Neural progenitor cell (in vitro differentiated cells): ENCODE measurements at places on chromosomes 16 and 17.

- no peak for DNase-seq
These were observed 158.9 kb upstream of the CACNG5 start for GRCh38 chr17:66675991-66676371.

DNA sequence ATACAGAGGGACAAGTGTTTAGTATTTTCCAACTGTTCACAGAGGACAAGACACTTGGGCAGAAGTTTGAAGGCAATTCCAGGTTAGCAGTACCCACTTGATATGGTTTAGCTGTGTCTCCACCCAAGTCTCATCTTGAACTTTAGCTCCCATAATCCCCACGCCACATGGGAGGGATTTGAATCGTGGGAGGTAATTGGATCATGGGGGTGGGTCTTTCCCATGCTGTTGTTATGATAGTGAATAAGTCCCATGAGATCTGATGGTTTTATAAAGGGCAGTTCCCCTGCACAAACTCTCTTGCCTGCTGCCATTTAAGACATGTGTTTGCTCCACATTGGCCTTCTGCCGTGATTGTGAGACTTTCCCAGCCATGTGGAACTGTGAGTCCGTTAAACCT, 668.9 kb downstream of the MAF start:
- no peak for DNase-seq

GRCh38 chr17:55405600-55405999, 16.0 kb downstream of the MMD start:
- DNase-seq = no peak

DNA sequence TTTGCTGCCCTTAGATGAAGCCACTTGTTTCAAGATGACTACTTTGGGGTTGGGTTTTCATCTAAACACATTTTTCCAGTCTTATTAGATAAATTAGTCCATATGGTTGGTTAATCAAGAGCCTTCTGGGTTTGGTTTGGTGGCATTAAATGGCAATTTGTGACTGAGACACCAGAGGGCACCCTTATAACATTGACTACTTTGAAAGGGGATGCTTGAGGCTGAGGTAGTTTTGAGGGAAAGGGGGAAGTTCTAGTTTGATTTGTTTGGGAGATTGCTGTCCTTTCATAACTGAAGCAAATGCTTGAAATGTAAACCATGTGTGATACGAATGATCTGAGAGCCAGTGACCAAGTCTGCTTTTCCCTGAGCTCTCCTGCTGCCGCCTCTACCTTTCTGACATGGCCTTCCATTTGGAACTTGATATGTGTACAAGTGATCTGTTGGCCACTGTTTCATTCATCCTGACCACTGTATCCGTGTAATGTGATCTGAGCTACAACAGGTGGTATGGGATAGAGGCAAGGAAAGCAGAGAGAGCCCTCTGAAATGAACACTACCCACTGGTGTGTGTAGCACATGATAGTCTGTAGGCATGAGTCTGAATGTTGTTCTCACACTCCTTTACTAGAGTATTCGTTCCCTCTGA, 5.8 kb upstream of the RARA start:
- peak; percentile 63 for DNase-seq

- no peak for DNase-seq
These were observed 4.8 kb downstream of the SCNN1G start for GRCh38 chr16:23187341-23187740.

GRCh38 chr17:44376124-44376523, 12.5 kb upstream of the FAM171A2 start:
- peak; percentile 60 for DNase-seq

GRCh38 chr17:56914581-56915273, 878 bp upstream of the TRIM25 start:
- no peak for DNase-seq

- DNase-seq = no peak
These were observed 80.0 kb downstream of the IRX5 start for GRCh38 chr16:55010492-55011160.

DNA sequence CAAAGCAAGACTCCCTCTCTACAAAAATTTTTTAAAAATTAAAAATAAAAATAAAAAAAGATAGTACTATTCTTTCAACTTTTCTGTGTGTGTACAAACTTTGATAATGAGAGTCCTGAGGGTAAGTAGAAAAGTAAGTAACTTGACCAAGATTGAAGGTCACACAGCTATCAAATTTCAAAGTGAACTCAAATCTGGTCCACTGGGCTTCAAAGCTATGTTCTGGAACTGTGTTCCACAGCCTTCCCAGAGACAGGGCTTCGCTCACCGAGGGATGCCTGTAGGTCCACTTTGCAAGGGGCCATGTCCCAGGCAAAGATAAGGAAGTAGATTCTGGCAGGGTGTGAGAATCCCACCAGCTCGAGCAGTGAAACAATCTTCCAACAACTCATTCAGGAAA, 56.3 kb upstream of the TNRC6A start:
- DNase-seq = no peak

DNA sequence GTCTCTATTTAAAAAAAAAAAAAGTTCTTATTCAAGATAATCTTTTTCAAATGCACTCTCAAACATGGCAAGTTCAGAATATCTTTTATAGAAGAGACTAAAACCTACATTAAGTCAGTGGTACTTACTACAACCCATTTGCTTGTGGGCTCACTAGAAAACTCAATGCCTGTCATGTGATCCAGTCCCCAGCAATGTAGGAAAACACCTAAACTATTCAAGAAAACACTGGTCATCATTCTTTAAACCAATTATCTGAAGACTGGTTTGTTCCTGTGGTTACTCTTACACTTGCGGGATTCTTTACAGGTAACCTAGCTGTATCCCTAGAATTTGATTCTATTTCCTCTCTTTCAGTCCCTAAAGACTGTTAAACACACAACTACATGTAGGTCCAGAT, 19.6 kb downstream of the MED13 start:
- DNase-seq = no peak

- DNase-seq = no peak
These were observed 25.9 kb upstream of the LITAF start for GRCh38 chr16:11612665-11613025.

DNA sequence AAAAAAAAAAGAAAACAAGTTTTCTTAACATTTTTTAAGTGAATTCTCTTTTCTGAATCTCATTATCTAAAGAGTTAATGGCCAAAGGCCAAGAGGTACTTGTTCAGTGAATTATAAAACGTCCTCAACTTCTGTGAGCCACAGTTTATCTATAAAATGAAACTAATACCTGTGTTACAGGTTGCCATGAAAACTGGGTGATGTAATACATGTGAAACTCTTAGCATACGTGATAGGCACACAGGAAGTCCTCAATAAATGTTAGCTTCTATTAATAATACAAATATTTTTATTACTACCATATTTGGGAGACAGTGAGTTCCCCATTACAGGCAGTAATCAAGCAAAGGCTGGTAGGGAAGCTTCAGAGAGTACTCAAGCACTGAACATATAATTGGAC, 13.5 kb upstream of the INPP5K start:
- DNase-seq = no peak

DNA sequence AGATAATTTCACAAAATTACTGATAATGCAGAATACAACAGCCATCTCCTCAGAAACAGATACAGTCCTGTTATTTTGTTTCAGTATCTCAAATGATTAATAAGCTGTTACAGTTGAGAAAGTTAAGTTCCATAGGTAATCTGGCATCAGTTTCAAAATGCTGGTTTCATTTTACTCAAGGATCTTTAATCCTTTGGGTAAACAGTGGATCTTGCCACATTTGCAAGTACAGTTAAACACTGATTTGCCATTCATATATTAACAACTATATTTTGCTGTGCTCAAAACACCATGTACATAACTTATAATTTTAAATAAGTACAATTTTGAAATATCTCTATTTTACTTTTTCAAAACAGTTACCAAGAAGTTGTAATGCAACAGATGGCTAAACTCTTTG, 31.2 kb downstream of the RPGRIP1L start:
- no peak for DNase-seq

GRCh38 chr17:17635126-17635525, 43.6 kb upstream of the PEMT start:
- no peak for DNase-seq

DNA sequence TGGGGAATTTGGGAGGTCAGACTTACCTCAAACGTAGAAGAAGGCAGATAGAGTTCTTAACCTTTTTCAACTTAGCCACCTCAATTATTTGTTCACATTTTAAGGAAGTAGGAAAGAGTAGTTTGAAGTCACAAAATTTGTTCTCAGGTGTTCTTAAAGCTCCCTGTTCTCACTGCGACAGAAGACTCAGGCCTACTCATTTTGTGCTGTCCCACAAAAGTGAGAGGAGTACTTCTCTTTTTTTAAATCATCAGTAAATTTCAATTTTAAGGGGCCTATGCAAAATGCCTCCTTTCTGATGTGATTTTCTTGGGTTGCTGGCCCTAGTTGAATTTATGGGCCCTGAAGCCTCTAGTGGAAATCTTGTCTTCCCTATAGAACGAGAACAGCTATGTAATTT, 133.4 kb downstream of the MAP2K6 start:
- no peak for DNase-seq

DNA sequence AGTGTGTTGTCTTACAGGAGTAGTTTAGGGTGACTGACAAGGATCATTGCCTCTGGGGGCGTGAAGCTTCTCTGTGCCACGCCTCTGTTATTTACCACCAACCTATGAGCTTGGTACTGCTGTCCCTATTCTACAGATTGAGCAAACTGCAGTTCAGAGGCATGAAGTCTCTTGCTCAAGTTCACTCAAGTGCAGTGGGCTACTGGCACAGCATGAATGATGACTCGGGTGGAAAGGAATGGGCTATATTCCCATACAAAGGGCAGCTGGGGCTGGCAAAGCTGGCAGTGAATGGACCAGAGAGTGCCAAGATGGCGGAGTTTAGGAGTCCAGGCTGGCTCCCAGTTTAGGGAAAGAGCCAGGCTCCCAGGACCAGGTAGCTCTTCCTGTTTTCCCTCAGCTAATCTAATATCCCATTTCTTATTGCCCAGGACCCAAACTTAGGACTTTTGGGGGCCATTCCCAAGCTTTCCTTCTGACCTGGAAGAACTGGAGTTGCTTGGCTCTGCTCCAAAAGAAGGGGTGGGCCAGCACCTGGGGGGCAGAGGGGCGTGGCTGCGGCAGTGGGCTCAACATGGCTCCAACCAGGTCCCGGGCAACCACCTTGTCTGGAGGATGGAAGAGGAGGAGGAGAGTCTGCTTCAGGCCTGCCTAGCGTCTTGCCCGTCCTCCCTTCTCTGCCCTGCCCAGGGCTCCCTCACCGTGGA, 12.9 kb downstream of the PLK1 start:
- DNase-seq = no peak

DNA sequence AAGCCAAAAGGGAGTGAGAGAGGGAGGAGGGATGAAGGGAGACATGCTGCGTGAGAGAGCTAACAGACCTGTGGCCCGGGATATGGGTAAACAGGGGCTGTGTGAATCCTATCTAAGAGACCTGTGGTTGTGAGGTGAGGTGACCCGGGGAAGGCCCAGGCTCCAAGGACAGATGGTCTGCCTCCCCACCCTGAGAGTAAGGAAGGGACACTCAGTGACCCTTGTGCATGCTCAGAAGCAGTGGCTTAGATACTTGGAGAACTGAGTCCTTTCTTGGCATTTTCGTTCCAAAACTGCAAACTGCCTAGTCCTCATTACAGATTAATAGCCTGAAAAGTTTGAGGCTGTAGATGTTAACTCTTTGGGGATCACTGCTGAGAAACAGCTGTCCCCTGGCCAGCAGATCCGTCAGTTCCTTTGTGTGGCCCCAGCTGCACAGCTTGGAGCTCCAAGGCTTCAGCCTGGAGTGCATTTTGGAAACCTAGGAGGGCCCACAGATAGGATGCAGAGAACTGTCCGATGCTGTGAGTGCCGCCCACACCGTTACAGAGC, 121.6 kb downstream of the SMG6 start:
- no peak for DNase-seq

- DNase-seq = peak; percentile 87
These were observed 225.1 kb upstream of the CA10 start for GRCh38 chr17:52383493-52384100.

- no peak for DNase-seq
These were observed 18.6 kb downstream of the ST6GALNAC2 start for GRCh38 chr17:76566988-76567431.

- no peak for DNase-seq
These were observed 16.4 kb downstream of the ATP6V0D1 start for GRCh38 chr16:67464565-67464964.
